ENCODE measurements at places on chromosomes 6 and 20.

GRCh38 chr6:134410541-134410940, 92.6 kb upstream of the SGK1 start:
- DNase-seq, result no peak

DNA sequence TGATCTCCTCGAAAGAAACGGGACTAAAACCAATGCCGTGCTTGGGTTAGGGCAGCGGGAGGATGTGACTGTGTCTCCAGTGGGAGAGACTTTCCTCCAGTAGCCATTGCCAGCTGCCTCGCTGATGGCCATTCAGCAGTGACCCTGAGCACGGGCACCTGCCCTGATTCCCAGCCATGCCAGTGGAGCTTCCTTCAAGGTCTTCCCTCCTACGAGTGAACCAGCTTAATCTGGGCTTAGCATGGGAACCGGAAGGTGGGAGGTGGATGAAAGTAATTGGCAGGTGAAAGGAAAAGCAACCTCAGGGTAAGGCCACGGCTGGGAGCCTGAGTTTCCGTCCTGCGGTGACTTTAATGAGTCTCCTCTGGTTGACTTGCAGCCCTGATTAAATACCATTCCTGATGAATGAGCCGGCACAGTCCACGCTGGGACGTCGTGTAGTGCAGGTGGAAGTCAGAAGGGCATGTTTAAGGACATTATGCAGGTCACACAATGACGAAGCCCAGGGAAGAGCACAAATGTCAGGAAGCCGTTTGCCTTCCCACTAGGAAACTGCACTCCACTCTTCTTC, 813.5 kb downstream of the QKI start:
- DNase-seq, result no peak

DNA sequence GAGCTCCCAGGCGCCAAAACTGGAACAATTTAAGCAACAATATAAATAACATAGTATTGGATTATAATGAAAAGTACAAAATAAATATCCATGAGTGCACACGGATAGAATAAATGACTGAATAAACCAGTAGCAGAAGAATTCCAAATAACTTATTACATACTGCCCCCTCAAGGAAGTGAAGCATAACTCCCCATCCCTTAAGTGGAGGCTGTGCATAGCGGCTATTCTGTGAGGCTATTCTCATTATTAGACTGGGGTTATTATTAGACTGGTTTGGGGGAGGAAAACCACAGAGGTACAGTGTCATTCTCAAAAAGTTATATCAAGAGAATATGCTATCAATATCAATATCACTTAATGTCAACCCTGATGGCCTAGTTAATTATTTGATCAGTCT, 94.4 kb upstream of the SIRPA start:
- no peak for DNase-seq

- no peak for DNase-seq
Observed at GRCh38 chr6:26104457-26105108, 17.4 kb downstream of the HFE start.

DNA sequence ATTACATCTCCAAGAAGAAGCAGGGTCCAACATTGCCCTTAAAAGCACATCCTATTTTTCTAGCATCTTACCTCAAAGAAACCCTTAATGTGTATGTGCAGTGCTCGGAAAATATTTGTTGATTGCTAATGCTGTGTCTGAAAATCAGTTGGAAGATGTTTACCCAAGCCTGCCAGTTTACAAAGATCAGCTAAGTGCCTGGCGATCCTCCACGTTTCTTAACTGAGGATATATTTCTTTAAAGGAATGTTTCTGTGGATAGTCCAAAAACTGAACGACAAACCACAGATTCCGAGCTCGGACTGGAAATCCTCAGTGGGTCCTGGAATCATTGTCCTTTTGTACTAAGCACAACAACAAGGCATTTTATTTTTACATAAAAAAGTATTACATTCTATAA, 595.7 kb upstream of the ARID1B start:
- DNase-seq, result no peak

DNA sequence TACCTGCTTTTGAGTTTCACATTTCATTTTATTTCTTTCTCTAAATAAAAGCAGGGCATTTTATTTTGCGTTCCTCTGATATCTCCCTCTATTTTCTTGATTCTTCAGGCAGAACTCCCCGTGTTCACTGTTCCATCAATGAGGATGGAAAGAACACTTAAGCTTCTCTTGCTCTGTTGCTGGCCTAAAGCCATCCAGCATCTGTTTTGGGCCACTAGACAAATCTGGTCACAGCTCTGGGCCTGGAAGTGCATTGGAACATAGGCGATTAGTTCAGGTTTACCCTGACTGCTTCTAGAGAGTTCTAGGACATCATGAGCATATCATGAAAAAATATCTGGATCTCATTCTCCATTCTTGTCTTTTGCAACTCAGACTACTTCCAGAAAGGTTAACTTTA, 611.2 kb downstream of the UTRN start:
- DNase-seq, result no peak
